ENCODE measurements at places on chromosomes 16 and 17. TPM values are rescaled to one million over a fixed set of nuclear protein-coding genes. Genes with fewer than 3 reads are reported as not detected.

The ARL5C gene
- total RNA-seq = not detected

The RRAD gene
- total RNA-seq = 27.7 TPM

The ITGAX gene
- total RNA-seq = 0.42 TPM

DNA sequence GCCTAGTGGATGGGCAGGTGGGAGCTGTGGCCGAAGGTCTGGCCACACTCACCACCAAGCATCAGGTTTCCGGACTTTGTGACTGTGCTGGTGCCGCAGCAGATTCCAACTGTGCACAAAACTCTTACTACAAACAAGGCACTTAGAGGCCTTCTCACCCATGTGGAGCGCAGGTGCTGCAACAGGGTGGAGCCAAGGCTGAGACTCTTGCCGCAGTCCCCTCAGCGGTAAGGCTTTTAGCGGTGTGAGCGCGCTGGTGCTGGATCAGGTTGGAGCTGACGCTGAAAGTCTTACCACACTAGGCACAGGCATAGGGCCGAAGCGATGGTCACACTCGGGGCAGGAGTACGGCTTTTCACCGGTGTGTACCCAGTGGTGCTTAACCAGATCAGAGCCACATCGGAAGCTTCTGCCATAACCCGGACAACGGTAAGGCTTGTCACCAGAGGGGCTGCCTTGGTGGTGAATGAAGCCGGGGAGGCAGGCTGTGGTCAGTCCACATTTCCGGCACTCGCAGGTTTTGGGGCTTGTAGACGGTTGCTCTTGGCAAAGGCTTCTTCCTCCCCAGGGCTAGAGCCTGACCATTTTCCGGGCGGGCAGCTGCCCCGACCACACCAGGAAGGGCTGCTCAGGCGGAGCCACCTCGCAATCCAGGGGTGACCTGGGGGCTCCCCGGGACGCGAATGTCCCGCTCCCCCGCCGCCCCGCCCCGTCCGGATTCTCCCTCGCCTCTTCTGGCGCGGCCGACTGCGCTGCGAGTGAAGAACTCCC is 1.0 kb upstream of the ARMC5 start:
- DNase-seq = peak; percentile 60

- DNase-seq = peak; percentile 73
These were observed 224.0 kb upstream of the TNRC6C start for GRCh38 chr17:77734371-77735080.

- no peak for DNase-seq
These were observed 1.6 kb downstream of the AHSP start for GRCh38 chr16:31529108-31529936.

DNA sequence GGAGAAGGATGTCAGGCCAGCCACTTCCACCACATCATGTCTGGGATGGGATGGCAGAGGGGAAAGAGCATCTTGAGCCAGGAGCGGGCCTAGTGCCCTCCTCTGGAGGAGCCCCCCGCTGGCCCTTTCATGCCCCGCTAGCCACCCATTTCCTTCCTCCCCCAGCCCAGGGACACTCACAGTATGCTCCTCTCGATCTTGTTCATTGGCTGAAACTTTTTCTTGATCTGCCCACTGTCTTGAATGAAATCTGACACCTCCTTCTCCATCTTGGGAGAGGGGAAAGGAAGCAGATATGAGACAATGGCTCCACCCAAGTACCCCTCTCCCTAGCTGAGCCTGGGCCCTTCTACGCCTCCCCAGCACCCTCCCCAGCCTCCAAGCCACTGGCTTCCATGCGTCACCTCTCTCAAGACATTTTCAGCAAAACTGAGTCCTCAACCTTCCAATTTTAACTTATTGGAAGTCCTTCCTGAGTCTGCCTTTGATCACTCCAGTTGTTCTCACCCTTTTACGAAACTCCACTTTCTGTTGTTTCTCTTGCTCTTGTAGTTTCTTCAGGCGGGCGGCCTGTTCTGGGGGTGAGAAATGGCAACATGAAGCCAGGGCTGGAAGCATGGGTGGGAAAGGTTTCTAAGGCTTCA is 7.2 kb downstream of the SPAG7 start:
- DNase-seq = no peak
